ENCODE measurements at places on chromosomes 16 and 17.

DNA sequence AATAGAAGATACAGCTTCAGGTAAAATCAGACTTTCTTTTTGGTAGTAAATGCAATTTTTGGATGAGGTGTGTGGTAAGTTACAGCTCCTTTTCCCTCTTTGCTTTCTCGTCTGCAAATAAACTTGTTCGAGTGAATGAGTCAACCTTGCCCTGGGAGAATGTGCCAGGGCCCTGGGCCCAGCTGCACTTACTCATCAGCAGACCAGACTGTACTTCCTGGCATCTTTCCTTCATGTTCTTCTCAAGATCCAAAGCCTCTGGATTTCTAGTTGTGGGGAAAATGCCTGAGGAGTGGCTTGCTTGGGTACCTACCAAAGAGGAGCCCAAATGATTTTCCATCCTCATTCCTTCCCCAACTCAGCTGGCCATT lies 5.4 kb upstream of the G6PC1 start:
- no peak for DNase-seq

- DNase-seq = peak; percentile 21
Measured at GRCh38 chr16:71746442-71747046, 22.0 kb upstream of the PHLPP2 start.

- DNase-seq = no peak
Measured at GRCh38 chr16:88971371-88972097, 5.5 kb downstream of the CBFA2T3 start.

DNA sequence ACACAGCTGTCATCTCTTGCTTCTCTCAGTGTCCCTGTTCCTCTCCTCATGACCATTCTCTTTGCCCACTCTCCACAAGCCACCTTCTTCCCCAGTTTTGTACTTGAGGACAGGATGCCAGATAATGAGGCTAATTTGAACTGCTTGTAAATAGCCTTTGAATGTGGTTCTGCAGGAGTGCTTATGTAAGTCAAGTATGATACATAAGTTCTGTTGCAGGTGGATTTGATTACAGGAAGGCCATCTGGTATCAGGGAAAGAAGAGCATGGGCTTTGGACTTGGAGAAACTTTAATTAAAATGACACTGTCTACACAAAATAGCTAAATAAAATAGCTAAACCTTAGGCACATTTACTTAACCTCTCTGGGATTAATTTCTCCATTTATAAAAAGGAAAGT lies 120.2 kb upstream of the HLF start:
- DNase-seq = no peak

GRCh38 chr17:68290955-68291835 lies at the start of the genes ARSG and SLC16A6:
Gene ARSG (plus strand): TSS chr17:68291495. CDS start chr17:68307494, 15,999 bp downstream.
Gene SLC16A6 (minus strand): TSS chr17:68291127. CDS start chr17:68278320, 12,807 bp downstream.
- peak; percentile 61 for DNase-seq

GRCh38 chr17:49456183-49456965 lies 38.7 kb upstream of the NGFR start:
- no peak for DNase-seq

DNA sequence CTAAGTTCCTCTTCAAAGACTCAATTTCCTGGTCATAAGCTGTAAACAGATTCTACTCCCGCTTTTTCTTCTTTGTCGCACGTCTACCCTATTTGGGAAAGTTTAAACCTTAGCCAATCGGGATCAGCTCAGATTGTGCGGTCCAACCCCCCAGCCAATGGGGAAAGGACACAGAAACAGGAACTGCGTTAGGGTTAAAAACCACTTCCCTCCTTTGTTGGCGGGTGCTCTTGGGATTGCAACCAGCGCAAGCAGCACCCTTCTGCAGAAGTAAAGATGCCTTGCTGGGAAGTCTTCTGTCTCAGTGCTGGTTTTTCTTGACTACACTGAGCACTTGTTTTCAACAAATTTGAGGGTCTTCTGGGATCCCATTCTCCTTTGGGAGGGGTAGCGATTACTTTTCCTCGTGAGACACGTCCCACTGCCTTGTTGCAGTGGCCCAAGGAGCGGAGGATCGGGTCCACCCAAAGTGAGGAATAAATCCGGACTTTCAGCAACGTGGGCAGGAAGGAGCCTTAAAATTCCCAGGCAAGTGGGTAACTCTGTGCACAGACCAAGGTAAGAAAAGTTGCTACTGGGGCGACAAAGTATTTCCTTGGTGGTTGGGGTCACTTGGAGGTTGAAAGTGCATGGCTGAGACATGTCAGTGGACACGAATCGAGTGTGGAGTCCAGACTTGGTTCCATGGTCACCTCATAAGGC lies 1.0 kb upstream of the YPEL3 start:
- DNase-seq = no peak

DNA sequence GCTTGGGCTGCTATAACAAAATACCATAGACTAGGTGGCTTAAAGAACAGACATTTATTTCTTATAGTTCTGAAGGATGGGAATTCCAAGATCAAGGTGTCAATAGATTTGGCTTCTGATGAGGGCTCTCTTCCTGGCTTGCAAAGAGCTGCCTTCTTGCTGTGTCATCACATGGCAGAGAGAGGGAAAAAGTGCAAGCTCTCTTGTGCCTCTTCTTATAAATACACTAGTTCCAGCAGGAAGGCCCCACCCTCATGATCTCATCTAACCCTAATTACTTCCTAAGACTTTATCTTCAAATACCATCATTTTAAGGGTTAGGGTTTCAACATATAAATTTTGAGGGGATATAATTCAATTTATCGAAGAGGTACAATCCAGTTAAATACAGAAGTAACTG lies 30.6 kb downstream of the ABCA9 start:
- DNase-seq = no peak

DNA sequence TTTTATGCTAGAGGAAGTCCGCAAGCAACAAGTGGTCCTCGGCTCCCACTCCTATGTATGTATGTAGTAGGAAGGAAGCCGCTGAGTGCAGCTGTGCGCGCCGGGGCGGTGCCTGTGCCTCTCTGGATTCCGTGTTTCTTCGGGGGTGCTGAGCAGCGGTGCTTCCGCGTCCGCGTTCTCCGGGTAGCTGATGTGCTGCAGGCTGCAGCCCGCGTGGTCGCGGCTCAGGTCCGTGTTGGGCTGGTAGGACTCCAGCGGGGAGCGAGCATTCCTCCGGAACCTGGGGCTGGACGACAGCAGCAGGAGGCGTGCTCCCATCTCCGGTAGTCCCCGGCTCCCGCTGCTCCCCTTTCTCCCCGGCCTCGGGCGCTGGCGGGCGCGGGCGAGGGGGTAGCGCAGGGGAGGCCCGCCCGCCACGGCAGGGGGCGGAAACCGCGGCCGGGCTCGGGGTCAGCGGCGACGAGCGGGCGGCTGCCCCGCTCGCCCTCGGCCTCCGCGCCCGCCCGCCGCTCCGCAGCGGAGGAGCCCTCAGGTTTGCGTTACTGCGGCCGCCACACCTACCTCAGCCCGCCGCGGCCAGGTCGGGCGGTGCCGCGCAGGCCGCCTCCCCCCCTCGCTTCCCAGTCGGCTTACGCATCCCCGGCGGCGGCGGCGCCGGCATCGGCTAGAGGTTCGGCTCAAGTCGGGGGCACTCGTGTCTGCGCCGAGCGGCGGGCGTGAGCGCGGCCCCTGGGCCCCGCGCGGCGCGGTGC lies 487 bp downstream of the C17orf67 start:
- peak; percentile 41 for DNase-seq

DNA sequence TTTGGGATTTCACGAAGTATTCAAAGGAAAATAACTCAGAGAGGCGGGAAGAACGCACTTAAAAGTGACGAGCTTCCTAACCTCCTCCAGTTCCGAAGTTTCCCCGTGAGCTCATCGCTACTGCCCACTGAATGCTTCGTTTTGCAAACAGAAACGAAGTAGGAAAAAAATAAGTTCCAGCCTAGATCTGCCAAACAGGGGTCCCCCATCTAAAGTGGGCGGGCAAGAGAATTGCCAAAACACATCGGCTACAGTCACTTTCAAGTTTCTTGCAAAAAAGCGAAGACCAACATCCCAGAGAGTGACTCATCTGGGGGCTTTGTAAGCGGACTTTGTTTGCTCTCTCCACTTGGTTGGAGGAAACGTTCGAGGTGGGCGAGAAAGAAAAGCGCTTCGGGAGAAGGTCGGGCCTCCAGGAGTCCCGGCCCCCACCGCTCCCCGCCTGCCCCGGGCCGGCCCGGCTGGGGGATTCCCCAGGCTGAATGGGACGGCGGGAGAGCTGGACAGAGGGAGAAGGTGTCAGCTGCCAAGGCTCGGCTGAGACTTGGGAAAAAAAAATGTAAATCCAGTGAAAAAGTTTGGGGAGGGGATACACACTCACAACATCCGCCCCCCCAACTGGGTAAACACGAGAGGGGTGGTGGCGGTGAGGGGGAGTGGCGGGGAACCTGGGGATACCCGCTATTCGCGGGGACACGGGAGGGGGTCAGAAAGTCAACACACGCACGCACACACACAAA lies 1.0 kb downstream of the VEZF1 start:
- no peak for DNase-seq

DNA sequence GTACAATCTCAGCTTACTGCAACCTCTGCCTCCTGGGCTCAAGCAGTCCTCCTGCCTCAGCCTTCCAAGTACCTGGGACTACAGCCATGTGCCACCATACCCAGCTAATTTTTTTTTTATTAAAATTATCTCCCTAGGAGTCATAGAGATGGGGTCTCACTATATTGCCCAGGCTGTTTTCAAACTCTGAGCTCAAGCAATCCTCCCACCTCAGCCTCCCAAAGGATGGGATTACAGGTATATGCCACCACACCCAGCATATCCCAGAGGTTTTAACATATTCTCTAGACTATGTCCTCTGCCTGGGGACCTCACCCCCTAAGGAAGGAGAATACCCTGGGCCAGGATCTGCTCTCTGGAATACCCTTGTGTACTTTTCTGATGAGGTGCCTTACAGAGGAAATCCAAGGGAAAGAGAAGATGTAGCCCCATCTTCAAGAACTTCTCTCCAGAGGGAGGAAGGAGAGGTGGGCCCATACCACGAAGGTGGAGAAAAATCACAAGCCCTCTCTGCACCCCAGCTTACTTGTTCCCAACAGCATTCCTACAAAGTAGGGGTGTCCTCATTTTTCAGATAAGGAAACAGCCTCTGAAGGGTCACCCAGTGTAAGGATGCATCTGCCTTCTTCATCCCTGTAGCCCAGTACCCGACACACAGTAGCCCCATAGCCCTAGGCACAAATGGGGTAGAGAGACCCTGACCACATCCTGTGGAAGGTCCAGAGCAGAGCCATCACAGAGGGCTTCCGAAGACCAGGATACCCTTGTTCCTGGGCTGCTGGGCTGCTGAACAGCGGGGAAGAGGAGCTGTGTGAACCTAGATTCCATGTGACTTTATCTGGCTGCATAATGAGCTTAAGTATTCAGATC lies 151.6 kb downstream of the SOCS1 start:
- DNase-seq = no peak

GRCh38 chr16:48081656-48082055 lies 74.1 kb downstream of the ABCC12 start:
- DNase-seq = no peak

GRCh38 chr17:34852614-34853013 lies 108.6 kb downstream of the CCT6B start:
- DNase-seq = no peak

- DNase-seq = no peak
Measured at GRCh38 chr16:78638371-78638770, 538.9 kb downstream of the WWOX start.

DNA sequence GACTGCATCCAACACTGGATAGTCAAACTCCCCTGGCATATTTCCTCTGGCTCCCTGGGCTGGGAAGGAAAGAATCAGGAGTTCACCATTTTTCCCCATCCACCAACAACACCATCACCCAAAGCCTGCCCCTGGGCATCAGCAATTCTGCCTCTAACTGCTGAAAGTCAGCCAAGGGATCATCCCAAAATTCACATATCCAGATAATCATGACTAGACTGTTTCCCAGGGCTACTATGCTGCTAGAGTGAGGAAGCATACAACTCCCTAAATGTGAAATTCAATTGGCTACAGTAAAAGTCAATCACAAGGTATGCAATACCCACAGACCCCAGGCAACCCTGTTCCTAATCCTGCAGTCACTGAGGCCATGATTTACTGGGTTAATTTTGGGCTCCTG lies 230.6 kb downstream of the C16orf95 start:
- no peak for DNase-seq

DNA sequence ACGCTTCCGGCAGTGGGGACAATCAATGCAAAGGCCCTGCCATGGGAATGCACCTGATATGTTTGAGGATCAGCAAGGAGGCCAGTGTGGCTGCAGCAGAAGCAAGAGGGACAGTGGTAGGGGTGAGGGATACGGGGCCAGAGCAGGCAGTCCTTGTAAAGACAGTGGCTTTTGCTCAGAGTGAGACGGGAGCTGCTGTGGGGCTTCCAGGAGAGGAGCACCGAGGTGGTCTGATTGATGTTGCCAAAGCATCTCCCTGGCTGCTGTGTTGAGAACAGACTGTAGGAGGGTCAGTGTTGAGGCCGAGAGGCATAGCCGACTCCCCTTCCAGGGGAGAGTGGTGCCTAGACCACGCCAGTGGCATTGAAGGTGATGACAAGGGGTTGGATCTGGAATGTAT lies 11.4 kb upstream of the SPNS2 start:
- no peak for DNase-seq

DNA sequence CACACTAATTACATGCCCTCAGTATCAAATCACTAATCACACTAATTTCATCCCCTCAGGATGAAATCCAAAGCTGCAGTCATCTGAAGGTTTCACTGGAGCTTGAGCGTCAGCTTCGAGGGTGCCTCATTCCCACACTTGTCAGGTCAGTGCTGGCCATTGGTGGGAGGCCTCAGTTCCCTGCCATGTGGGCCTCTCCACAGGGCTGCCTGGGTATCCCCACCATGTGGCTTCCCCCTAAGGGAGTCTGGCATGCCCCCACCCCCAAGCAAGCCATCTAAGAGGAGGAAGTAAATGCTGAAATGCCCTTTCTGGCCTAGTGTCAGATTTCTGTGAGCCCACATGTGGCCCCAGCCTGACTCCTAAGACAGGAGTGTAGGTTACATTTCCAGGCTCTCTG lies 78.6 kb upstream of the CDH5 start:
- no peak for DNase-seq

Measured in stimulated activated CD4-positive, alpha-beta T cell treated with anti-CD3 and anti-CD28 coated beads, Interleukin-12 subunit alpha, Interleukin-12 subunit beta, amount 100 ng/mL, for 48 hours (primary cell).